ENCODE measurements at places on chromosomes 12 and 14.

DNA sequence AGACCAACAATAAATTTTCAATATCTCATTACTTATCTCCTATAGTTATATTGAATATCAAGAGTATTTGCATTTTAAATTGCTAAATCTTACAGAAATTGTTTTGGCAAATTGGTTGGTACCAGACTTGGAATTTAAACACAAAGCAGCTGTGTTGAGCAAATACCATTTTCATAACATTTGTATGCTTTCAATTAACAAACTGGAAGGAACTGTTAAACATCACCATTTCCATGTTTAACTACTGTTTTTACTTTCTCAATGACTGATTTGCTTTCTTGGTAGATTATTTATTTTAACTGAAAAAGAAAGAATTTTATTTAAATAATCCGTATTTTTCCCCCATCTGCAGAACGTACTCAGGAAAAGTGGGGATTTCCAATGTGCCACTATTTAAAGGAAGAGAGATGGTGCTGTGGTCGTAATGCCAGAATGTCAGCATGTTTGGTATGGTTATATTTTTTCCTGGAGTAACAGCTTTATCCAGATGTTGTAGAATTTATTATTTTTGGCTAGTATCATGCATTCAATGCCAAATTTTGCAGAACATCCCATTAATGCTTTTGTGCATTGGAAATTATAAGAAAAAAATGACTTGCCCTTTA lies 72.3 kb downstream of the METTL25 start:
- DNase-seq, result no peak

DNA sequence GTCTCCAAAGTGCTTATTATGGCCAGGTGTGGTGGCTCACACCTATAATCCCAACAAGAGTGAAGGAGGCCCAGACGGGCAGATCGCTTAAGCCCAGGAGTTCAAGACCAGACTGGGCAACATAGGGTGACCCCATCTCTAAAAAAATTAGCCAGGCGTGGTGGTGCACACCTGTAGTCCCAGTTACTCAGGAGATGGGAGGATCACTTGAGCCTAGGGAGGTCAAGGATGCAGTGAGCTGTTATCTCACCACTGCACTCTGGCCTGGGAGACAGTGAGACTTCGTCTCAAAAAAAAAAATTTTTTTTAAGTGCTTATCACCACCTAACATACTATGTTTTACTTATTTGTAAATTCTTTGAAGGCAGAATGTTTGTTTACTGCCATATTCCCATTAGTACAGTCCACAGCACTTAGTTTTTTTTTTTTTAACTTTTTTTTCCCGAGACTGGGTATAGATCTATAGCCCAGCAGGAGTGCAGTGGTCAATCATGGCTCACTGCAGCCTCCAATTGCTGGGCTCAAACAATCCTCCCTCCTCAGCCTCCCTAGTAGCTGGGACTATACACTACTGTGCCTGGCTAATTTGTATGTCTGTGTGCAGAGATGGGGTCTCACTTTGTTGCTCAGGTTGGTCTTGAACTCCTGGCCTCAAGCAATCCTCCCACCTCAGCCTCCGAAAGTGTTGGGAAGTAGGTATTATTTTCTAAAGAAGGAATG lies 4.7 kb upstream of the KANSL2 start:
- DNase-seq, result no peak

GRCh38 chr14:100268591-100269207 lies 29.8 kb downstream of the YY1 start:
- peak; percentile 20 for DNase-seq

- no peak for DNase-seq
These were observed 5.1 kb downstream of the DPPA3 start for GRCh38 chr12:7716381-7716780.

GRCh38 chr12:24881227-24881626 lies 67.7 kb downstream of the BCAT1 start:
- no peak for DNase-seq

DNA sequence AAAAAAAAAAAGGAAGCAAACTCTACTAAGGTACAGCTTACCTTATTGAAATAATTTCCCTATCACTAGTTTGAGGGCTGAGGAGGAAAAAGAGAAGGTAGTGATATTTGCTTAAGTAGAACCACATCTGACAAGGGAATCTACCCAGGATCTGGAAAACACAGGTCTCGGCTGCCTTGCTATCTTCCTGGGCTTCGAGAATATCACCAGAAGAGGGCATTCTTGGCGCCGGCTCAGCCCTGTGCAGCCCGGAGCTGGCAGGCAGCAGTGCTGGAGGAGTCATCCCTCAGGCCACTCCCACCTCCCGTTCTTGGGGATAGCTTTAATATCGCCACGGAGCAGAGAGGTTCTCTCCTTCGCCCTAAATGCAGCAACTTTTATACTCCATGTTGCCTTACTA lies 1181.2 kb downstream of the VRK1 start:
- peak; percentile 49 for DNase-seq
